ENCODE measurements at places on chromosomes 16 and 17.
A peak's percentile ranks its signal among the peaks of the same experiment; 100 is the strongest.

- no peak for ATAC-seq
These were observed 12.5 kb downstream of the TSR1 start for GRCh38 chr17:2323629-2324314.

DNA sequence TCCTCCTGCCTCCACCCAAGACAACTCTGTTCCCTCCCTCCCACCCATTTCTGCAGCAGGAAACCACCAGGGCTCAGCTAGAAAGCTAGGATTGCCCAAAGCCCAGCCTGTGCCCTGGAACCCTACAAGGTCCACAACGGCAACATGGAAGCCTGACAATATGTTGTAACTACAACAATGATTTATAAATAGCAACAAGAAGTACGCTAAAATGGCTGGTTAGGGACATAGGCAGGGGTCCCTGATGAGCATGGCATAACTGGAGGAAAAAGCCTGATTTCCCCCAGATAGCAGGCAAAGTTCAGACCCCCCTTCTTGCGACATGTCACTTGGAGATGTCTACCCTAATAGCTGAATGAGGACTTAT, 6.6 kb downstream of the ST3GAL2 start:
- no peak for ATAC-seq

GRCh38 chr17:47649972-47650524, 329 bp downstream of the KPNB1 start:
- ATAC-seq: peak; percentile 14

GRCh38 chr17:8803531-8804420, 4.6 kb upstream of the MFSD6L start:
- no peak for ATAC-seq

GRCh38 chr17:75625813-75626486, 7.3 kb upstream of the SMIM5 start:
- ATAC-seq: peak; percentile 49

GRCh38 chr17:17196776-17197175, 9.4 kb downstream of the PLD6 start:
- peak; percentile 57 for ATAC-seq

DNA sequence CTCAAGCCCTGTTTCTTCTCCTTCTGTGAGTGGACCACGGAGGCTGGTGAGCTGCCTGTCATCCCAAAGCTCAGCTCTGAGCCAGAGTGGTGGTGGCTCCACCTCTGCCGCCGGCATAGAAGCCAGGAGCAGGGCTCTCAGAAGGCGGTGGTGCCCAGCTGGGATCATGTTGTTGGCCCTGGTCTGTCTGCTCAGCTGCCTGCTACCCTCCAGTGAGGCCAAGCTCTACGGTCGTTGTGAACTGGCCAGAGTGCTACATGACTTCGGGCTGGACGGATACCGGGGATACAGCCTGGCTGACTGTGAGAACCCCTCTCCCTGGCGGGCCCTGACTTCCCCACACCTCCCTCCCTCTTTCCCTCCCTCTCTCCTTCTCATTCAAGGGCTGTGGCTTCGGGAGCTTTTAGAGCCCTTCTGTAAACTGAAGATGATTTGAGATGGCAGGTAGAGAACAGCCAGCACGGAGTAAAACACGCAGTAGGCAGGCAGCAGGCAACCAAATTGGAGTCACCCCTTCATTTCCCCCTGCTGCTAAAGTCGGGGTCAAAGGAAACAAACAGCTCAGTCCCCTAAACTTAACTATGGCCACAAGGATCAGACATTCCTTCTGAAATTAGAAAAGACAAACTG, 3.9 kb downstream of the SPACA3 start:
- no peak for ATAC-seq

- no peak for ATAC-seq
These were observed 5.0 kb downstream of the CA4 start for GRCh38 chr17:60154616-60155426.

GRCh38 chr17:44236444-44236991, 17.0 kb upstream of the UBTF start:
- no peak for ATAC-seq

- no peak for ATAC-seq
These were observed 160.0 kb downstream of the CBLN1 start for GRCh38 chr16:49121636-49122035.

- ATAC-seq: no peak
These were observed 30.8 kb downstream of the SUZ12 start for GRCh38 chr17:31967648-31968047.

DNA sequence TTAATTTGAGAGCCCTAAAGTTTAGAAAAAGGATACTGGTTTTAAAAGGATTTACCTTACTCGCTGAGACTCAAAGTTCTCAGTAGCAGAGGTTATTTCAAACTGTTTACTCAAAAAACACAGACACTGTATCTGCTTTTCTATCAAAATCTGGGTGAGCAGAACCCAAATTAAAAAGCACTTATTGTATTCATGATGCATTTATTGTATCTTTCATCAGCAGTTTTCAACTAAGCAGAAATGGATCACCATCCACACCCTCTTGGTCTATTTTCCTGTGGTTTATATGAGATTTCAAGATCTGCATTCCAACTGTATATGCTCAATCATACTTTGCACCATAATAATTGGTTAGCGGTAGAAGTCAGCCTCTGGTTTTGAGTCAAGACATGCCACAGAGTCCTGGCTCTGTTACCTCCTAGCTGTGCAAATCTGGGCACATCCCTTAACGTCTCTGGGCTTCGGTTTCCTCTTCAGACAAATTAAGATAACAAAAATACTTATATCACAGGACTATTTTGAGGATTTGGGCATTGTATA, 109.5 kb downstream of the ASIC2 start:
- no peak for ATAC-seq

- ATAC-seq: no peak
These were observed 33.3 kb upstream of the DLX4 start for GRCh38 chr17:49935526-49936210.

- no peak for ATAC-seq
These were observed 236.8 kb downstream of the IRX3 start for GRCh38 chr16:54049591-54050458.

DNA sequence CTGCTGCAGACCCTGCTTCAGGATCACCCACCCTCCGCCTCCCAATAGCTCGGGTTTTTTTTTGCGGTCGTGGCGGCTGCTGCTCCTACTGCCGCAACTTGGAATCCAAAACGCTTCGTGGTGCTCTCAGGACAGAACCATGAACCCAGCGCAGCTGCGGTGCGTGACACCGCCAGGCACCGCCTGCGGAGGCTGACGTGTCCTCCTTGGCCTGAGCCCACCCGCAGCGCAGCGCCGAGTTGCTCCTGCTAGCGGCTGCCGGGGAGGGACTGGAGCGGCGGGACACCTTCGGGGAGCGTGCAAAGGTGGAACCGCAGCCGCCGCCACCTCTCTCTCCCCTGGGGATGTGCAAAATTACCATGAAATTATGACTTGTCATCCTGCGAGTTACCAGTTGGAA, 1893.0 kb downstream of the TP53TG3F start:
- no peak for ATAC-seq

- no peak for ATAC-seq
These were observed 16.1 kb upstream of the CRHR1 start for GRCh38 chr17:45768000-45768399.

DNA sequence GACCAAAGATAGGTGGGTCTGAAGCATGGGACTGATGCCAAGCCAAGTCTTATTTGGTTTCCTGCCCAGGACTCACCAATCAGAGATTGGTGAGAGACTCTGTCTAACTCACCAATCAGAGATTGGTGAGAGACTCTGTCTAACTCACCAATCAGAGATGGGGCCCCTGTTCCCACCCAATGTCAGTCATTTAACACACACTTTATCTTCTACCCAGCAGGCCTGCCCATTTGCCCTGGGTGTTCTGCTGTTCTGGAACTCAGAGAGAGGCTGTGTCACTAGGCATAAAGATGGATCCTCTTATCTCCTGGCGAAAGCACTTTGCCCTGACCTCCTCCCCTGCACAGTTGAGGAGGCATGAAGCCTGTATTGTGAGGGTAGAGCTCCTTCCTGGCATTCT, 5.4 kb upstream of the RHOT1 start:
- peak; percentile 39 for ATAC-seq

DNA sequence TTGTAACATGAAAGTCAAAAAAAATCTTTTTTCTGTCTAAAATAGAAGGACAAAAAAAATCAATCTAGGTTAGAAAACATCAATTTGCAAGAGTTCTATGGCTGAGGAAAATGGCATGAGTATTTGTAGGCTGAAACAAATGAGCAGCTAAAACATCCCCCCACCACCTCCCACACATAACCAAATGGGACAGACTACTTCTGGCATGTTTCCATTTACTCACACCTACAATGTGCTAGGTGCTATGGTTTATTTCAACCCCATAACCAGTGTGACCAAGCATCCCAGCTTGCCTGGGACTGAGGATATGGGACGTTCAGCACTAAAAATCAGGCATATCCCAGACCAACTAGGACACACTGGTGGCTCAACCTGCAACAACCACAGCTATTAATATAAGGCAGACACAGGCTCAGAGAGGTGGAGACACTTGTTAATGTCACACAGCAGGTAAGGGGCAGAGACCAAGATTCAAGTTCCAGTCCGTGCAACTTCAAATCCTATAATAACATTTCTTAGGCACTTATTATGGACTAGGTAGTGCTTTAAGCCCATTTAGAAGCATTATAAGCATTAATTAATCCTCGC, 96.0 kb downstream of the XYLT1 start:
- peak; percentile 68 for ATAC-seq

GRCh38 chr17:61276806-61277205, 122.8 kb upstream of the TBX2 start:
- no peak for ATAC-seq

DNA sequence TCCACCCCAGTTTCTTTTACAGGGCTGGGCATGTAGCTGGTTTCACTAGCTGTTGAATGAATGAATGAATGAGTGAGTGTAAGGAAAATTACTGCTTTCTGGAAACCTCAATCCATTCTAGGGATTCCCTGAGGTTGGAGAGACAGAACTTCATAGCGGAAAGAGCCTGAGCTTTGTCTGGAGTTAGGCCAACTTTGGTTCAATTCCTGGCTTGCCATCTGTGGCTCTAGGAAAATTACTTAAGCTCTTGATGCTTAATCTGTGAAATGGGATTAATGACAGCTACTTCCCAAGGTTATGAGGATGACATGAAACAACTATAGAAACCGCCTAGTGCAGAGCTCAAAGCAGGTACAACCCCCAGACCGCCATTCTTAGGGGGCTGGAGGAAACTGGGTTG, 76.3 kb upstream of the AXIN2 start:
- no peak for ATAC-seq

DNA sequence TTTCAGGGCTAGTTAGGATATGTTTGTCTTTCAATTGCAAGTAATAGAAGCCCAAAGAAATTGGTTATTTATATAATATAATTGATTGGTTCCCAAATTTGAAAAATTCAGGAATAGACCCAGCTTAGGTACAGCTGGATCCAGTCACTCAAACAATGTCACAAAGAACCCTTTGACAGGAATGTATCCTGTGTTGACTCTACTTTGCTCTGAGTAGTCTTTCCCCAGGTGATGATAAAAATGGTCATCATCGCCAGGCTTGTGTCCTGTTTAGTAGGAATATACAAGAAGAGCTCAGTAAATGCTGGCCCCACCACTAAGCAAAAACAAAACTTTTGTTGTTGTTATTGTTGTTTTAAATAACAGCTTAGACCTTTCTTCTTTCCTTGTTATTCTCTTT, 35.0 kb downstream of the MAPT start:
- ATAC-seq: no peak

DNA sequence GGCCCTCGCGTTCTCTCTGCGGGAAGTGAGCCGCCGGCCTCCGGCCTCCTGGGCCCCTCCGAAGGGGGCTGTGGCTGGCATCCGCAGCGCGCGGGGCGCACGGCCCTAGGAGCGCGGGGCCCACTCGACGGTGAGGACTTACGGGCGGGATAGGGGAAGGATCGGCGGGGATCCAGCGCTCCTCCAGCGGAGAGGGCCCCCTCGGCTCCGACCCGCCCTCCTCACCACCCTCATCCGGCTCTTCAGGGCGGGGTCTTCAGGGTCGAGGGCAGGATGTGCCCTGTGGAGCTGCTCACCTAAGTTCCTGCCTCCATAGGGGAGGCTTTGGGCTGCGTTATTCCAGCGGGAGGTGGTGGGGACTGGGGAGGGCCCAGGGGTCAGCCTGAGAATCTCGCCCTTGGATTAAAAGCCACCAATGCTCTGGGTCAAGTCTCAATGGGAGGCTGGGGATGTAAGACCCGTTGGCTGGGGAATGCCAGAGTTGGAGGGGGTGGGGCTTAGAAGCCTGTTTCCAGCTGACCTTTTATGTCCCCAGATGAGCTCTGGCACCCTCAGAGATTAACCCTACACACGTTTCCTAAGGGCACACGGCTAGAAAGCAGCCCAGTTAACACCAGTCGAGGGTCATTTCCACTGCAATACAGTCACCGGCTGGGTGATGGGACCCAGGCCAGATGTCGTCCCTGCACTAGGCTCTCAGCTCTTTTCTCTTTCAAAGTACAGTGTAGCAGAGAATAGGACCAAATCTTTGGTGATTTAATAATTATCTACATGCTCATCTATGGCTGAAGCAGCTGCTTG, 13.4 kb downstream of the TBX2 start:
- ATAC-seq: peak; percentile 6

GRCh38 chr16:27769561-27770255, 219.8 kb downstream of the KATNIP start:
- ATAC-seq: no peak

- no peak for ATAC-seq
These were observed 15.5 kb downstream of the FAM20A start for GRCh38 chr17:68585643-68586042.

DNA sequence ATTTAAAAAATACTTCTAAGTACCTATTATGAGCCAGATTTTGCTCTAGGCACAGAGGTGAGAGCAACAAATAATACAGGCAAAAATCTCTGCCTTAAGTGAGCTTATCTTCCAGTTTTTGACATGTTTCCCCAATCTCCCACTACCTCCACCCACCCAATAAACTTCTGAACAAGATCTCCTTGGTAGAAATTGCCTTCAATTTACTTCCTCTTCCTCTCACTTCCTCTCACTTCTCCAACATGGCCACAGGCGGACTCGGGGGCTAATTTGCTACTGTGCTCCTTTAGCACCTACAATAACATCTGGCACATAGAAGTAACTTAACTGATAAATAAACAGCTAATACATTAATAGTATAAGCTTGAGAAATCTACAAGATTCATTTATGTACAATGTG, 82.6 kb downstream of the CACNG1 start:
- no peak for ATAC-seq

Measured in activated T-helper 17 cell treated with anti-CD3 and anti-CD28 coated beads, Interleukin-2, amount 50 U/mL, for 72 hours (primary cell).